ENCODE measurements at places on chromosomes 1 and 21. TPM values are rescaled to one million over a fixed set of nuclear protein-coding genes. Genes with fewer than 3 reads are reported as not detected.

- peak; percentile 68 for DNase-seq
Measured at GRCh38 chr1:183845681-183846080, 40.8 kb downstream of the RGL1 start.

DNA sequence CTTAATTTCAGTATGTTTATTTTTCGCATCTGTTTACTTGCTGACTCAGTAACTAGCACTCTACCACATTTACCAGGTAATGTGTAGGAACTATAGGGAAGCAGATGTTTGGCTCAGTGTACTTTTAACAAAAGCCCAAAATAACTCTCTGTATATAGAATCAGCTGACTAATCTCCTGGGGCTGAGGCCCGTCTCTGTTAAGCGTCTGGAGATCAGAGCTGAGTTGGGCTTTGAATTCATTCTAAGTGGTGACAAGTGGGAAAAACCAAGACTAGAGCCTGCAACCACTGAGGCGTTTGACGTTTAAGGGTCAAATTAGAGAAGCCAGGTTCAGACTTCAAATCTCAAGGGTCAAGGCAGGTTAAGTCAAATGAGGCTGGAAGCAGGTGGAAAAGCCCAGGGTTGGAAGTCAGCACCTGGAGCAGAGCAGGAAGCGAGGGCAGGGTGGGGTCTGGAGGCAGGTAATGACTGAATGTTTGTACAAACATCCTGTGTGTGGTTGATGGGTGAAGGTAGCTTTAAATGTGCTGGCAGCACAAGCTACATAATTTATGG is 56.8 kb upstream of the LYST start:
- DNase-seq = peak; percentile 65

- DNase-seq = no peak
Measured at GRCh38 chr1:154207262-154207661, 1.1 kb upstream of the CFAP141 start.

- no peak for DNase-seq
Measured at GRCh38 chr1:33092438-33092837, 11.5 kb downstream of the AZIN2 start.

DNA sequence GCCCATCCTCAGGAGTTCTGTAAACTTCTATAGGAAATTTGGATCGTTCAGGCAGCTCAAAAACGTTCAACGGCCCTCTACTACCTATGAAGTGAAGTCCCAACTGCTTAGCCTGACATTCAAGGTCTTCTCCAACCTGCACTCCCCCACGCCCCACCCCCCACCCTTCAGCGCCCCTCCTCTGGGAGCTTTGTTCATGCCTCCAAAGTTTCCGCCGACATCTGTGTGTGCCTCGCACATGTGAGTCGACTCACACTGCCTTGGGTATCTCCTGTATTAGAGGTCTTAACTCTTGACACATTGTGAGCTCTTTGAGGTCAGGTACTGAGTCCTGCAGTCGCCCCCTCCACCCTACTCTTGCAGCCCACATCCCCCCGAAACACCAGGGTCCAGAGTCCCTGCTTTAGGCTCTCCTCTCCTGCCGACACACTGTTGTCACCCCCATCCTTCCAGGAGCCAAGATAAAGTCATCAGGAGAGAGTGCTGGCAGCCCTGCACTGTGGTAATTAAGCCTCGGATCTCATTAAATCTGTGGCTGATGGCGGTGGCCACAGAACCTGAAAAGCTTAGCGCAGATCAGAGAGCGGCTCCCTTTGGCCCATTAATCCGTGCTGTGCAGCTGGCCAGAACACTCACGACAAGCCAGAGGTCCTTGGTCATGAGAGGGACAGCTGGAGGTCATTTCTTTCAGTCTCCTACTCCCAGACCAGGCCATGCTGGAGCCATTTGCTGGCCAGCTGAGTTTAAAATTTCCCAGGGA is 1.4 kb upstream of the PAFAH2 start:
- no peak for DNase-seq

DNA sequence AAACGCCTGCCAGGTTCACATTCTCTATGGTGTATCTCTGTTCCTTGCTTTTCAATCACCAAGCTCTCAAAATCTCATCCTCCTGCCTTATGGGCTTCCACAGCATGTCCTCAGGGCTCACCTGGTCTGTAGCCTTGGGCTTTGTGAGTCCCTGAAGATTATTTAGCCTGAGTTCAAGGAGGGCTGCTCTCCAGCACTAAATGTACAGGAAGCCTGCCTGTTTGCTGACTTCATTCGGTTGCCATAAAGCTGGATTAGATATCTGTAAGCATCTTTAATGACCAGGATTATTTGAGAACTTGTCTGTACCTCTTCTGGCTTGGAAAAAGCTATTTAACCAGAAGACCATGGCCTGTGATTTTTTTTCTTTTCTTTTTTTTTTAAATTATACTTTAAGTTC is 6.9 kb upstream of the REG4 start:
- DNase-seq = no peak

GRCh38 chr1:17565461-17566252 is 26.2 kb downstream of the ARHGEF10L start:
- DNase-seq = no peak

GRCh38 chr1:225940385-225941151 is 452 bp downstream of the LEFTY2 start:
- no peak for DNase-seq

DNA sequence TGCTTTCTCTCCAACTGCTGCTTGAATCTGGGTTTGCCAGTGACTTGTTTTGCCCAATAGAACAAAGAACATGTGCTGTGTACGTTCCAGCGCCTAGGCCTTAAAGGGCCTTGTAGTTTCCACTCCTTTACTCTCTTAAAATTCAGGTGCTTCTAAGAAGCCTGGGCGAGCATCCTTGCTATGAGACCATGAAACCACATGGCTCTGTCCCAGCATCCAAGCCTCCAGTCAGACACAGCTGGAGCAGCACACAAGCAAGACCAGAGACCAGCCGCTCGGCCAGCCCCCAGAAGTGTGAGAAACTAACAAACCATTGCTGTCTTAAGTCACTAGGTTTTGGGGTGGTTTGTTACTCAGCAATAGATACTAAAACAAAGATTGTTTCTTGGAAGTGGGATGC is 15.1 kb downstream of the PLEKHO1 start:
- DNase-seq = no peak

DNA sequence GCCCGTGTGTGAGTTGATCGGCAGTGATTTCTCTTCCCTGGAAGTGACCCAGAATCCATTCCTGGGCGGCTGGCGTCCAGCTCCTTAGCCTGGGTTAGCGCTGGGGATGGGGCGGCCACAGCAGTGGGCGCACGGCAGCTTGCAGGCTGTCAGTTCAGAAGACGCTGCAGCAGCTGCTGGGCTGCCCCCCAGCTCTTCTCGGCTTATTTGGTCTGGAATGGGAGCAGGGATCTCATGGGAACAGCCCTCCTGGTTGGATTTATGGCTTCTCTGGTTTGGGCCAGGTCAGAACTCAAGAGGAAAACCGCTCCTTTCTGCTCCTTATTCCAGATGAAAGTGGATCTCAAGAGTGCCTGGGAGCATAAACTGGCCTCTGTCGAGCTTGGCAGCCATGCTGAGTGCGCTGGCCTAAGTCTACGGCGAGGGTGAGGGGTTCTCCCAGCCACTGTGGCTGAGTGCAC is 148.2 kb downstream of the PRDM16 start:
- DNase-seq = peak; percentile 3

GRCh38 chr1:232880354-232880753 is 70.1 kb upstream of the NTPCR start:
- peak; percentile 13 for DNase-seq

GRCh38 chr1:64980745-64981600 is 14.6 kb upstream of the JAK1 start:
- no peak for DNase-seq

- no peak for DNase-seq
Measured at GRCh38 chr21:45324489-45325205, 37.0 kb upstream of the POFUT2 start.

DNA sequence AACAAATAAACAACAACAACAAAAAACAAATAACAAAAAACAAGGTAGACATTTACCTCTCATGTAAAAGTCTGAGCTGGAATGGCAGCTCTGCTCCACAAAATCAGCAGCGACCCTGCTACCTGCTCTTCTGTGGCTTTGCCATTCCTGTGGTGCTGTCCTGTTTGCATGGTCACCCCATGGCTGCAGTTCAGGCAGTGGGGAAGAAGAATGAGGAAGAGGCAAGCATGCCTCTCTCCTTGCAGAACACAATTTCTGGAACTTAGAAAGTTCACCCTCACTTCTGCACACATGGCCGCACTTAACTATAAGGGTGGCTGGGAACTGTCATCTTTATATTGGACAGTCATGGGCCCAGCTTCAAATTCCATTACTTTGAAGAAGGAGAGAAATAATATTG is 84.8 kb upstream of the GNG12 start:
- DNase-seq = no peak

DNA sequence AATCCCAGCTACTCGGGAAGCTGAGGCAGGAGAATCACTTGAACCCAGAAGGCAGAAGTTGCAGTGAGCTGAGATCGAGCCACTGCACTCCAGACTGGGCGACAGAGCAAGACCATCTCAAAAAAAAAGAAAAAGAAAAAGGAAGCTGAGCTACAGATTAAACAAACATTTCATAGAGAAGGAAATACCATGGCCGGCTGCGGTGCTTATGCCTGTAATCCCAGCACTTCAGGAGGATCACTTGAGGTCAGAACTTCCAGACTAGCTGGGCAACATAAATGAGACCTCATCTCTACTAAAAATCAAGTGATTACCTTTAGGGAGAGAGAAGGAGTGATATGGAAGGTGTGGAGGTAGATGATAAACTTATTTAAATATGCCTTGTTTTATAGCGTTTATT is 14.0 kb upstream of the CFAP126 start:
- DNase-seq = no peak

- DNase-seq = peak; percentile 98
Measured at GRCh38 chr1:219518168-219518906, 94.6 kb downstream of the ZC3H11B start.

GRCh38 chr1:82018319-82018718 is 217.6 kb downstream of the ADGRL2 start:
- no peak for DNase-seq

Gene HMGCL
- 28.4 TPM for total RNA-seq

Gene ATP1B1
- 13.7 TPM for total RNA-seq

Gene LAPTM5
- 0.18 TPM for total RNA-seq

Gene TLR5
- not detected for total RNA-seq

Gene STYXL2
- not detected for total RNA-seq

Gene HTR1D
- total RNA-seq = not detected

Gene OVAAL
- total RNA-seq = not detected

Gene PPFIA4
- 10.0 TPM for total RNA-seq

Gene C1QA
- not detected for total RNA-seq

Gene FCRL6
- total RNA-seq = not detected

Gene CLCA2
- 8.8 TPM for total RNA-seq

Gene MIXL1
- total RNA-seq = not detected

Measured in fibroblast of the aortic adventitia (primary cell).